Activated naive CD4-positive, alpha-beta T cell treated with anti-CD3 and anti-CD28 coated beads for 36 hours (primary cell): ENCODE measurements at places on chromosomes 11 and 22. TPM values are rescaled to one million over a fixed set of nuclear protein-coding genes. Genes with fewer than 3 reads are reported as not detected.

The PATE2 gene
- total RNA-seq, result not detected

The C11orf42 gene
- not detected for total RNA-seq

The CST6 gene
- total RNA-seq, result not detected

The POU2F3 gene
- not detected for total RNA-seq

The FGF19 gene
- total RNA-seq, result not detected

The OR8B12 gene
- not detected for total RNA-seq

The SOX10 gene
- total RNA-seq, result not detected

The PLAAT4 gene
- total RNA-seq, result 16.6 TPM

The SLC1A2 gene
- total RNA-seq, result not detected

The OTOG gene
- total RNA-seq, result not detected

The PLEKHA7 gene
- total RNA-seq, result 1.9 TPM

The PLET1 gene
- not detected for total RNA-seq

The OR2AG1 gene
- not detected for total RNA-seq

The CTTN gene
- total RNA-seq, result 52.7 TPM

The NEFH gene
- total RNA-seq, result 2.5 TPM

The FADD gene
- total RNA-seq, result 23.6 TPM

The RTN4RL2 gene
- total RNA-seq, result 0.74 TPM

The PDXP gene
- 17.4 TPM for total RNA-seq

The OR8G1 gene
- total RNA-seq, result not detected

The NCF4 gene
- 0.37 TPM for total RNA-seq

The C11orf52 gene
- not detected for total RNA-seq

The CCDC34 gene
- total RNA-seq, result 29.9 TPM

The PRDM11 gene
- 0.81 TPM for total RNA-seq

The CD3G gene
- total RNA-seq, result 106 TPM

The DDIAS gene
- 18.0 TPM for total RNA-seq

The COA4 gene
- total RNA-seq, result 87.8 TPM

The RAG1 gene
- 0.30 TPM for total RNA-seq

The MISFA gene
- total RNA-seq, result 1.0 TPM

The IL17REL gene
- total RNA-seq, result 0.12 TPM

The H19 gene
- not detected for total RNA-seq

The KIF18A gene
- 36.5 TPM for total RNA-seq

The ALKBH8 gene
- total RNA-seq, result 12.2 TPM

The MYRF gene
- total RNA-seq, result 0.27 TPM

The HYLS1 gene
- 11.7 TPM for total RNA-seq

The APOL3 gene
- total RNA-seq, result 35.0 TPM
